Endodermal cell (in vitro differentiated cells): ENCODE measurements at places on chromosomes 11 and 22.

- DNase-seq = no peak
Measured at GRCh38 chr11:126930091-126930841, 70.3 kb downstream of the KIRREL3 start.

DNA sequence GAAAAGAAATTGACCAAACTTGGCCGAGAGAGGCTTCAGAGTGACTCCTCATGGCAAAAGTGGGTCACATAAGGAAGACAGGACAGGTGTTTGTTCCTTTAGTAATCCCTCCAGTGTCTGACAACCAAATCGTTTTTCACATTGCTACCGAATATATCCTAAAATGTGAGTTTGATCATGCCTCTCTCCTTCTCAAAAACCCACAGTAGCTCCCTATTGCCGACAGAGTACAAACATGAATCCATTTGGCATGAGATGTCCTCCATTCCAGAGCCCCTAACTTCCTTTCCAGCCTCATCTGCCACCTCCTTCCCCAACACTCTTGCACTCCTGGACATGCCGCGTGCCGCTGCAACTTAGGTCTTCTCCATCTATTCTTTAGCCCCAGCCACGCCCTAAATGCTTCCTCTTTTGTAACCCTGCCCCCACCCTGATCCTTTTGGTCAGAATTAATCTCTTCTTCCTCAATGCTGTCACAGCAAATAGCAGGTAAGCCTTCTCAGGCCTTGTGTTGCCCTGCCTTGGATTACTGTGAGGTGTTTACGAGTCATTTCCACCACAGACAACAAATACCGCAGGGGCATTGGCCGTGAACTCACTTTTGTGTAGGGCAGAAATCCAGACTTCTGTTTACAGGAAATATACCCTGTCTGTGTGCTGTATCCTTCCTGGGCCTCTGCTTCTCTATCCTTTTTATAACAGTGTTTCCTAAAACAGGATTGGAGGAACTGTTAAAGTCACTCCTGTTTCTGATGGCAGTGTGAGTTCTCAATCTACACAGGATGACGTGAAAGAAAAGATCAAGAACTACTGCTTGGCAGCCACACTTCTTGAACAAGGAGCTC is 66.0 kb upstream of the FTH1 start:
- no peak for DNase-seq

GRCh38 chr11:16713594-16713993 is 24.9 kb upstream of the C11orf58 start:
- no peak for DNase-seq

DNA sequence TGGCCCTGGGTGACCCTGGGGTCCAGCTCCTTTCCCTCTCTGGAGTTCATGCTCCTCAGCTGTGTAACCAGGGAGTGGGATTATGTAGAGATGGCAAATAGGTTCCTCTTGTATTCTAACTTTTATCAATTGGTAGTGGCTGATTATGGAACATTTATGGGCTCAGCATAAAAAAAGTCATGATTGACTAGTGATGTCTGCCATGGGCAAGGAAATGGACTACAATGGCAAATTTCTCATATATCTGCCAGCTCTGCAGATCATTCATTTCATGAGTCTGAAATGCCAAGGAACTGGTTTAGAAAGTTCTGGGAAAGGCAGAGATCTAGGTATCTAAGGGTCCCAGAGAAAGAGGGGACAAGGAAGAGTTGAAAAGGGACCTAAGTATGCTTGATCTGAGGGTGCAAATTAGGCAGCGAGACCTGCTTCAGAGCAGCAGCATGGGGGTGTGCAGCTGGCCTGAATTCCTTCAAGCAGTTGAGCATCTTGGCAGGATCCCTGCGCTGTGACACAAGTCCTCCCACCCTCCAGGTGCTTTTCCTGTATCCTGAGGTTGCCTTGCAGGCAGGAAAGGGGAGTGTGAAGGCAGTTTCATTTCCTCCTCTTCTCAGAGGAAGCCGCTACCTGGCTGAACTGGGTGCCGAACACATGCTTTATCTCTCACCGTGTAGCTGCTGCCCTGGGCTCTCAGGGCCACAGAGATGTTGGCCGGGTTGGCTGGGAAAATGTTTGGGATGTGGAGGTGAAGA is 10.4 kb downstream of the SLC15A3 start:
- DNase-seq = no peak
